NCI-H1436 treated with DMSO at 0.1 percent for 48 hours (cell line): ENCODE measurements at places on chromosomes 16 and 17.

DNA sequence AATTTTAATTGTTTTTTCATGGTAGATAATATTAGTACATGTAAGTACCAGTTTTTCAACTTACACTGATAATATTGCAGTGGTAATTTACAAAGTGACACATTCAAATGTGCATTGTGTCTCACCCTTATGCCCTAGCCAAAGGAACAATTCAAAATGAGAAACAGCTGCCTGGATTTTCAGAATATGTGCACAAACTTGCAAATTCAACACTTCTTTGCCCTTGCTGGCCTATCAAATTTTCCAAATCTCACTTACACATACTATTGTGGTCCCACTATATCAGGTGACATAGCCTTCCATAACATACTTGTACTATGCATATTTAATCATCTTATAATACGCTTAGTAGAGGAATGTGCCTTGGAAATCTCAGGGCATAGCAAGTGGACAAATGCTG is 32.6 kb upstream of the LRRC37A3 start:
- DNase-seq, result no peak

GRCh38 chr17:37802712-37803416 is 58.0 kb upstream of the HNF1B start:
- no peak for DNase-seq

GRCh38 chr17:10144982-10145381 is 53.4 kb downstream of the GAS7 start:
- no peak for DNase-seq

GRCh38 chr17:66577041-66577440 is 257.9 kb upstream of the CACNG5 start:
- DNase-seq, result no peak

GRCh38 chr16:63188086-63188771 is 1152.0 kb upstream of the CDH8 start:
- DNase-seq, result no peak

GRCh38 chr17:73933164-73933766 is 270.2 kb upstream of the RPL38 start:
- DNase-seq, result no peak

DNA sequence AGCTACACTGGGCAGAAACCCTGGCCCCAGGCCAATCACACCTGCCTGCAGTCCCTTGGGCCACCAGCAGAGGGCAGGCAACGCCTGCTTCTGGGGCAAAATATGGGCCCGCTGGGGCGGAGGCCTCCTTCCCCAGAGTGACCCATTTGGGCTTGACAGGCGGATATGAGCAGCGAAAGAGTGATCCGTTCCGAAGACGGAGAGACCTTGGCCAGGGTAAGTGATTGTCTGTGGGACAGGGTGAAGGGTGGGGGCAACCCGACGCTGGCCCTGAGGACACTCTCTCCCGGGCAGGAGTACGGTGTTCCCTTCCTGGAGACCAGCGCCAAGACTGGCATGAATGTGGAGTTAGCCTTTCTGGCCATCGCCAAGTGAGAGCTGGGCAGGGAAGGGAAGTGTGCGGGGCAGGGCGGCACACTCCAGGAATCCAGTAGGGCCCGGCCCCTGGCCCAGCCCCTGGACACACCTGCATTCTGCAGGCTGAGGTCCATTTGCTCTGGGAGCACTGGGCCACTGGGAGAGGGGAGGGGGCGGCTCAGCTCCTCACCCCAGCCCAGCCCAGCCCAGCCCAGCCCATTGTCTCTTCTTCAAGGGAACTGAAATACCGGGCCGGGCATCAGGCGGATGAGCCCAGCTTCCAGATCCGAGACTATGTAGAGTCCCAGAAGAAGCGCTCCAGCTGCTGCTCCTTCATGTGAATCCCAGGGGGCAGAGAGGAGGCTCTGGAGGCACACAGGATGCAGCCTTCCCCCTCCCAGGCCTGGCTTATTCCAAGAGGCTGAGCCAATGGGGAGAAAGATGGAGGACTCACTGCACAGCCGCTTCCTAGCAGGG is 3.5 kb upstream of the NHERF1 start:
- no peak for DNase-seq

- no peak for DNase-seq
Measured at GRCh38 chr17:42187833-42188232, 2.6 kb upstream of the HCRT start.

- DNase-seq, result no peak
Measured at GRCh38 chr16:88784074-88784855, 755 bp downstream of the PIEZO1 start.
